ENCODE measurements at places on chromosomes 7 and 10.

DNA sequence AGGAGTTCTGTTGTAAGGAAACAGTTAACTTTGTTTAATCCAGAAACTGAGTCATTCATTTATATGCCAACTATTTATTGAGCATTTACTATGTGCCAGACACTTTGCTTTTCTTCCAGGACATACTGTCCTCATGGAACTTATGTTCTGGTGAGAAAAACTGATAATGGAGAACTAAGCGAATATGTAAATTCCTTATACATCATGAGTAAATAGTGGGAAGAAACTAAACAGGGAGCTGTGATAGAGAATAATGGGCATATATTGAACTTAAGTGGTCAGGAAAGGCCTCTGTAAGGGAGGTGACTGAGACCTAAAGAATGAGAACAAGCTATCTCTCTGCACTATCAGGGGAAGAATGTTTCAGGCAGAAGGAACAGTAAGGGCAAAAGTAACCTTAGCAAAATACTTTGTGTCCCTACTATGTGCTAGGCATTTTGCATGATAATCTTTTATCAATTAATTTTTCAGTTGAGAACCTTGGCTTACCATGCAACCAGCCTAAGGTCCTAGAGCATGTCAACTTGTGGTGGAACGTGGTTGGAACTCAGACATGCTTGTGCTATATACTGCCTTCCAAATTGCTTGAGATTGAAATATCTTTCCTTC is 45.4 kb downstream of the ST7 start:
- DNase-seq, result no peak

GRCh38 chr10:131841661-131842139 is 59.1 kb upstream of the PPP2R2D start:
- no peak for DNase-seq

DNA sequence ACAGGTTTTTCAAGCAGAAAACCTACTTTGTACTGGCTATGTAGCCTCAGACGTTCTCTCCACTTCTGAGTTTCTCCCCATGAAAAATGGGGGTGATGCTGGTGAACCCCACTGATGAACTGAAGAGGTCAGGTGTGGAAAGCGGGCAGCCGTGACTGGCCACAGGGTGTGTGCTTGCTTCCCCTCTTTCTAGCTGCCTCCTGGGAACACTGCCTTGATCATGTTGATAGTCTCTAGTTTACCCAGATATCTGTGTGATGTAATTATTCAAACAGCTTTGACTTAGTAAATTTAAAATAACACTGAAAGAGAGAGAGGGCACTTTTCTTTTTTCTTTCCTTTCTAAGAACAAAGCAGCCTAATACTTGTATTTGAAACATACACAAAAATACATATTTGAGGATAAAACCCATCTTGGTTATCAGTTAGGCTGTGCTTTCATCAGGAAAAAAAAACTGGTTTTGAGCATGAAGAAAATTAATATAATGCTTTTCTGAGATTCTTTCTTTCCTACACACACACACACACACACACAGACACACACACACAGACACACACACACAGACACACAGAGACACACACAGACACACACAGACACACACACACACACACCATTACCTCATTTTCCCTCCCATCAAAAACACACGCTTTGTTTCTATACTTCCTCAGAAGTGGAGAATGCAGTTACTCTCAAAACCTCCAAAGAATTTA is 76.7 kb downstream of the MACC1 start:
- no peak for DNase-seq

- DNase-seq, result peak; percentile 6
These were observed 32.1 kb upstream of the GTF2I start for GRCh38 chr7:74625446-74625845.

DNA sequence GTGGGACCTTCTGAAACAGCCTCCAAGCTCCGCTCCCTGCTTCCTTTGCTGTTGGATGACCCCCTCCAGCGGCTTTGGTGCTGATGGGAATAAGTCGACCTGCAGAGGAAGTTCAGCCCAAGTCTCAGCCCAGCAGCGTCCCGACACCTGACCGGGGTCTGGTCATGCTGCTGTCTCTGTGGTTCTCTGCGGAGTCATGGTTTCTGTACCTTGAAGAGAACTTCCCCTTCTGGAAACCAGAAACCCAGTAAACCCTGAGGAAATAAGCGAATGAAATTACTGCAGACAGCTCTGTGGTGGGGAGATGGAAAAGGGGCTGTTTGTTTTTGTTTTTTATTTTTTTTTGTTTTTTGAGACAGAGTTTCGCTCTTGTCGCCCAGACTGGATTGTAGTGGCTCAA is 18.3 kb upstream of the ZNF12 start:
- DNase-seq, result no peak

- no peak for DNase-seq
These were observed 11.9 kb downstream of the CYTH3 start for GRCh38 chr7:6260291-6261187.

DNA sequence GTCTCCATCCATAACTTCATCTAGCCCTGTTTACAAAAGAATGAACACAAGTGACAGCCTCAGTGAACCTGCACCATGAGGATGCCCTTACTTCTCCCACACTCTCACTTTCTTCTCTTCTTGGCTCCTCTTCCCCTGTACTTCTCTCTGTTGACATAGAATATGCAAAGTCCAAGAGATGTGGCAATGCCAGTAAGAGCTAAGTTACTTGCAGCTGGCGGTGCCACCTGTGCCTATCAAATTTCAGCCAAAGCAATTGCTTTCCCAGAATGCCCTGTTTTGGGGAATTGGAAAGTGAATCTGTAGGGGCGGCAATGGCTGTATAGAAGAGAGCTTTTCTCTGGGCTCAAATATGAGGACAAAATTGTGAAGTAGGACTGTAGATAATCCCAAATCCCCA is 557.8 kb downstream of the AUTS2 start:
- no peak for DNase-seq
